Amniotic epithelial cell (primary cell): ENCODE measurements at places on chromosomes 7 and 10.

GRCh38 chr10:116961406-116962251, 43.4 kb downstream of the SHTN1 start:
- no peak for DNase-seq

DNA sequence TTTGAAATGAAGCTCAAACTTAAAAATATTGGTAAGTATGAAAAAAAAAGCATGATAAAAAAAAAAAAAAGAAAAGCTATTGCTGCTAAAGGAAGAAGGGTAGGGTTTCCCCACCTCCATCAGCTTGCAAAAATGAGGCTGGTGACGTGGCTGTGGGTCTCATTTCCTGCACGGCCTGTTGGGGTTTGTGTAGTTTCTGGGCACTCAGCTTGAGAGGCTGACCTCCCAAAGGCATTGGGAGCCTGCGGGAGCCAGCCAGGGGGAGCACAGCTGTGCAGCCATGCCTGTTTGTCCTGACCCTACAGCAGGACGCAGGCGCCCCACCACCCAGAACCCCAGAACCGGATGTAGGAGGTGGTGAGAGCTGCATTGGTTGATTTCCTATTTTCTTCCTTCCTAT, 48.8 kb upstream of the CARD11 start:
- DNase-seq: no peak

- peak; percentile 90 for DNase-seq
Observed at GRCh38 chr7:117124591-117125220, 171.4 kb downstream of the ST7 start.

DNA sequence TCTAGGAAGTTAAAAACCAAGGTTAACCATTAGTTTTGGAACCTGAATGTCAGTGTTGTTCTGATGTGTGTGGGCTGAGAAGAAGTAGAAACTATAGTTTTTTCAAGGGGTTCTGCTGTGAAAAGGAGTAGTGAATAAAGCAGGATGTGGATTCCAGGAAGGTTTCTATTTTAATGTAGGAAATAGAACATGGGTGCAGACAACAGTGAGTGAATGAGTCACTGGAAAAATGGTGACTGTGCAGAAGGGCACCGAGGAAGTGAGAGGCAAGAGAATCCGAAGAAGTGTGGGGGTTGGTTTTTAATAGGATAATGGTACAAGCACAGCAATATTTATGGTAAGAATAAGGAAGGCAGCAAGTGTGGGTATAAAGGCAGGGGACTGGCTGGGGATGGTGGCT, 120.4 kb downstream of the ARHGAP21 start:
- peak; percentile 50 for DNase-seq

GRCh38 chr10:84493951-84494848, 165.8 kb downstream of the CCSER2 start:
- peak; percentile 73 for DNase-seq
